ENCODE measurements at places on chromosomes 6 and 20.

DNA sequence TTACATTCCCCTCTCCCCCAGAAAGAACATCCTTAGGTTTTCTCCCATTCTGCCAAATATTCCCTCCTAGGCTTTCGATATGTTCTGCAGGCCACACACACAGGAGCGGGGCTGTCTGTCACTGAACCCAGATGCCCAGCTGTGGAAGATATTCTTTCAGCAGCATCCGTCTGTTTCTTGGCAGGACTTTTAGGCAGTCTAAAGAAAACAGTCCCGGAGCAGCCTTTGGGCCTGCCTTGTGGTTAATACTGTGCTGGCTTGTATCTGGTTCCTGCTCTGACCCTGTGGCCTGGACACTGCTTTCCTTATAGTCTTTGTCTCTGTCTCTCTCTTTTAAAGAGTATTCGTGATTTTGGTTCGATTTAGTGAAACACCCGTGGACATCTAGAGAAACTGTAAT is 94.6 kb upstream of the SUPT3H start:
- no peak for DNase-seq

GRCh38 chr6:10163203-10163962 is 251.5 kb downstream of the TFAP2A start:
- no peak for DNase-seq

- peak; percentile 19 for DNase-seq
These were observed 193.5 kb downstream of the UNC5CL start for GRCh38 chr6:40845553-40845952.

GRCh38 chr6:129262661-129263060 is 379.7 kb downstream of the LAMA2 start:
- DNase-seq: no peak

DNA sequence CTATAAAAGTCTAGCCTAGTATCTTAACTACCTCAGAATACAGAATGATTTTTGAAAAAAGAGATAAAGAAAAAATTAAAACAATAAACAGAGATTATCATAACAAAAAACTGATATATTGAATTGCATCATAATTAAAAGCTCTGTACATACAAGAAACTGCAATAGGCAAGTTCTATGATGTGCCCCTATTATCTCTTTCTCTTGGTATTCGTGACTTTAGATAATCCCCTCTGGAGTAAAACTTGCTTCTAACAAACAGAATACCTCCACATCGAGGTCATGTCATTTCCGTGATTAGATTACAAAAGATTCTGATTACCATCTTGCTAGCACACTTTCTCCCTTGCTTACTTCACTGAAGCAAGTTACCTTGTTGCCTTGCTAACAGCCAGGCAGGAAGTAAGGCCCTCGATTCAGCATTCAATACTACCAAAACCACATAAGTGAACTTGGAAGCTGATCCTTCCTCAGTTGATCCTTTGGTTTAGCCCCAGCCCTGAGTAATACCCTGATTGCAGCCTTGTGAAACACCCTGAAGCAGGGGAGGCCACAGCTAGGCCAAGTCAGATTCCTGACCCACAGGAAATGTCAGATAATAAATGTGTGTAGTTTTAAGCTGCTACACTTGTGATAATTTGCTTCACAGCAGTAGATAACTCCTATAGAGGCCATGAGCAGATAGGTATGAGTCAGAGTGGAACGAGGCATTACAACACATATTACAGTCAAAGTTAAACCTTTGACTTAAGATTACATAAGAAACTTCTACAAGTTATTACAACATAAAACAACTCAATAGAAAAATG is 53.7 kb upstream of the TMX4 start:
- peak; percentile 44 for DNase-seq

- no peak for DNase-seq
These were observed 70.1 kb upstream of the CNKSR3 start for GRCh38 chr6:154580397-154581135.

DNA sequence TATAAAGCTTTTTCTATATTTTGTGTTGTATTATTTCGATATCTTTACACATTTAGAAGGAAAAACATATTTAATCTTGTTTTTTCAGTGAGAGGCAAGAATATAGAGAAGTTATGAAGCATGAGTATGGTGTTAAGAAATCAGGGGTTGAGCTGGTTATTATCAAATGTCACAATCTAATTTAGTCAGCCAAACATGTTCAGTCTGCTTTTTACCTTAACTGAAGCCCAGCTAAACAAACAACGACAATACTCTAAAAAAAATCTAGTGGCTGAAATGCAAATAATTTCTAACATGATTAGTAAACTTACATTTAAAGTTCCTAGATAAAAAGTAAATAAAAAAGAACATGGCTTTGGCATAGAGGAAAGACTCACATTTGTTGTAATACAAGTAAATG is 433.8 kb upstream of the NRSN1 start:
- DNase-seq: no peak

GRCh38 chr6:102204351-102204750 is 810.8 kb downstream of the GRIK2 start:
- no peak for DNase-seq

- DNase-seq: no peak
These were observed 22.7 kb upstream of the TMEM181 start for GRCh38 chr6:158536891-158537798.

Measured in non-pigmented ciliary epithelial cell (primary cell).